ENCODE measurements at places on chromosomes 1 and 21.

DNA sequence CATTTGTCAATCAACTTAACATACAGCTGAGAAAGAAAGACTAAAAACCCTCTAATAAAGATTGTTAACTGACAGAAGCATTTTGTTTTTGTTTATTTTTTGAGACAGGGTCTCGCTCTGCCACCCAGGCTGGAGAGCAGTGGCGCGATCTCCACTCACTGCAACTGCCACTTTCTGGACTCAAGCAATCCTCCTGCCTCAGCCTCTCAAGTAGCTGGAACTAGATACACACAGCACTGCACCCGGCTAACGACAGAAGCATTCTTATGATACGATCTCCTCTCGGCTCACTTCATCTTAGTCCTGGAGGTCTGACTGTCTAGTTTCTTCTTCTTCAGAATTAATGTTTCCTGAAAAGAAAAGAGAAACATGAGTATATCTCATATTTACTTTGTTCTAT is 23.5 kb downstream of the RSPH1 start:
- no peak for DNase-seq

- DNase-seq = peak; percentile 24
These were observed 6.3 kb upstream of the CTTNBP2NL start for GRCh38 chr1:112389689-112390088.

- DNase-seq = no peak
These were observed 8.9 kb upstream of the IL12RB2 start for GRCh38 chr1:67298762-67299161.

- no peak for DNase-seq
These were observed 37.5 kb downstream of the ZNF281 start for GRCh38 chr1:200372095-200372884.

DNA sequence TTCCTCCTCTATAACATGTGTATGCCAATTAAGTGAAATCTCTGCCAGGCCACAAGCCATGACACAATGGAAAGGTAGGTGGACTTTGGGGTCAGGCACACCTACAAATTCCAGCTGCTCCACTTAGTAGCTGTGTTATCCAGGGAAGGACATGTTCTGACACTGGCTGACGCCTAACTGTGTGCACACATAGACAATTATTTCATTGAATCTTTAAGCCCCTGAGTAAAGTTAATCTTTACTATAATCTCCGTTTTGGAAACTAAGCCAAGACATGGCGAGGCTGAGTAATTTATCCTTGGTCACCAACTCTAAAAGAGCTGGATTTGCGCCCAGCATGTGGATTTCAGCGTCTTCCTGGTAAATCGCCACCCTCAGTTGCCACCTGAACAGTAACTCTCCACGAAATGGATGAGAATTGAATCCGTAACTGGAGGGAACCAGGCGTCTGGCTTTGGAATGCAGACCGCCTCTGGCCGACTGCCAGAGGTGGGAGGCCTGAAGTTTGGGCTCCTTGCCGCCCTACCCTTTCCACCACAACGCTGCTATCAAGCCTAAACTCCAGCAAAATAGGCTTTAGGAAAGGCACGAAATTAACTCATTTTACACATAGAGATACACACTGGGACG is 888 bp upstream of the SNRPE start:
- no peak for DNase-seq

DNA sequence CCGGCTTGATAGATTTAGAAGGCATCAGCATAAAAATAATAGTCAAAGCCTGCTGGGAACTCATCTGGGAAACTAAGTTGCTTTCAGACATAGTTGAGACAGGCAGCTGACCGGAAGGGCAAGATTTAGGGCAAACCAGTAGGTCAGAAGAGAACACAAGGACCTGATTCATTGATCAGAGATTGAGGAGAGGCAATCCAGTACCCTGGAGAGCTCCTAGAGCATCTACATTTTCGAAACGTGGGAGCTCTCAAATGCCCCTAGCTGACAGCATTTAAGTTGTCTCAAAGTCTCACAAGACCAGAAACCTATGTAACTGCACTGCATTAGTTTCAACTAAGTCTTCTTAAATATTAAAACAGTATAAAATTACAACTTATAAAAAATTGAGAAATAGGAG is 22.9 kb upstream of the MTF2 start:
- DNase-seq = no peak

Measured in T-helper 2 cell treated with Interferon-gamma antibody and Interleukin-4, amounts not matched to agents 5 μg/mL and 100 μg/mL, for 36 hours (primary cell).